ENCODE measurements at places on chromosomes 16 and 17.

- DNase-seq: no peak
Observed at GRCh38 chr17:78237401-78238012, 6.1 kb downstream of the TMEM235 start.

GRCh38 chr16:75333721-75334163, 82.3 kb upstream of the BCAR1 start:
- DNase-seq: no peak

DNA sequence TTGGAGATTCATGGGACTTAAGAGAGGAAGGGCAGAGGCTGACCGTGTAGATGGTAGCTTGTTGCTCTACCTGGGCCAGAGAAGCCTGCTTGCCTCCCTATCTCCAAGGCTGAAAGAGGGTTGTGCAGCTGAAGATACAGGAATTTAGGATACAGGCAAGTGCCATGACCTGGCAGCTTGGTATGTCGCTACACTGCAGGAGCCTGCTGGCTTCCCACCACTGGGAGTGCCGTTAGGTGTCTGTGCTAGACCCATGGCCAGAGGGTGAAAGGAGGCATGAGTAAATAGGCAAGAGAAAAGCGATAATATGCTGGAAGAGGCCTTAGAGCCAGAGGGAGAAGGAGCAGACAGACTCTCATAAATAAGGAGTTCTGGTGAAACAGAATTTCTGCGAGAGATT, 10.6 kb downstream of the NAA60 start:
- no peak for DNase-seq

- DNase-seq: no peak
Observed at GRCh38 chr17:61179380-61179806, 220.2 kb upstream of the TBX2 start.

- DNase-seq: no peak
Observed at GRCh38 chr16:79098907-79099306, 501.6 kb downstream of the MAF start.

GRCh38 chr16:11499295-11500089, 87.2 kb downstream of the LITAF start:
- DNase-seq: no peak

- no peak for DNase-seq
Observed at GRCh38 chr16:82899731-82900450, 273.1 kb downstream of the CDH13 start.

DNA sequence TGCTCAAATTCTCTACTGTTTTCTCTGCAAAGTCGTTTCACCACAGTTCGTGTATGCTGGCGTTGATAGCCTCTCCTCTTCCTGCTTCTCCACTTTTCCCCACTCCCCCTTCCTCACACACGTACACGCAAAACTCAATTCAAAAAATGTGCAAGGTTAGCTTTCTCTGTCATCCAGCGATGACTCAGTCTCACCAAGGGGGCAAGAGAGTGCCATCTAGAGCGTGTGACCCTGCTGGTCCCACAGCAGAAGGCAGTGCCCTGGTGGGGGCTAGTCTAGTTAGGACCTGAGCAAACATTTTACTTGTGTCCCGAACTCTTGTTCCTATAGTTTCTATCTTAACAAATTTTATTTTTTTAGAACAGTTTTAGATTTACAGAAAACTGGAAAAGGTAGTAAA, 121.2 kb upstream of the CHMP6 start:
- peak; percentile 44 for DNase-seq

- no peak for DNase-seq
Observed at GRCh38 chr16:87178977-87179376, 138.2 kb downstream of the C16orf95 start.

- DNase-seq: no peak
Observed at GRCh38 chr16:12788758-12789157, 14.9 kb downstream of the CPPED1 start.

DNA sequence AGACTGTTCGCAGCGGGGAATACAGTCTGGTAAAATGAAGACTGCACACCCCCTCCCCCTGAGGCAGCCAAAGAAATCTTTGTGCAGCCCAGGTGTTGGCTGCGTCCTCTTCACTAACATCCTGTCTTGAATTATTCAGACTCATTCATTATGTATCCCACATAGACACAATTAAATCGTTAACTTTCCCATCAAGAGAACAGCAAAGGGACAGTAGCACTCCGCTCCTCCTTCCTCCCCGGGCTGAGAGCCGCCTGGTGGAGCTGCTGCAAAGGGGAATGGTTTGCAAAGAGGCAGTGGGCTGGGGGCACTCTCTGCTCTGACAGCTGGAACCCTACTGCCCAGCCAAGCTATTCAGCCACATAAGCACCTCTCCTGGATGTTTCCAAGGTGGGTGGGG, 290.0 kb upstream of the SOX9 start:
- no peak for DNase-seq

GRCh38 chr17:6261466-6261865, 173.5 kb downstream of the AIPL1 start:
- DNase-seq: no peak

DNA sequence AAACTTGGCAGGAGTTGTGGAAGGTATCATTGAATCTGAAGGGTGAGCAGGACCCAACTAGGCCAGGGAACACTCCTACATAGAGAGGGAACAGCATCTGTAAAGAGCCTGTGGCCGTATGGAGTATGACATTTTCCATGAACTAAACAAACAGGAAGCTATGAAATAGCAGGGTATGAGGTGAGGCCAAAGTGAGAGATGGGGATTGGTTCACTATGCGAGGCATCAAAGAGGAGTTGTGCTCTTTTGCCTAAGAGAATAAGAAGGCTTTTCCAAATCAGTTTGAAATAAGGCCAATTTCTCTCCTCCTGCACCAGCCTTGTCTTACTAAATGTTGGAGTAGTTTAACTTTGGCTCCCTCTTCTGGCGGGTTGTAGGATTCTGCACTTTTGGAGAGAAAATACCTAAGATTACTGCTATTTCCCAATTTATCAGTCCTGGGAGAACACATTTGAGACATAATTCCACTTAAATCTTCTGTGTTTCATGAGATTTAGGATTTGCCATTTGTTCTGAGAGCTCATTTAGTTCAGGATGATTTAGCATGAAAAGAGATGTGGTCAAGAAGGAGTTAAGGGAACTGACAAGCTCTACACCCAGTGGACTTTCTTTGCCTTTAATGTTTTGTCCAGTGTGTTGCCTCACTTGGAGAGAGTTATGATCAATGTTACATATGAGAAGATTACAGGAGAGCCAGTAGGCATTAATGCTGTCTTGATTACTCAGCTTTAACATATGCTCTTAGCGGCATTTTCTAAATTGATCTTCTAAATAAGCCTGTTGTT, 55.4 kb downstream of the TNRC6C start:
- DNase-seq: peak; percentile 33

GRCh38 chr17:8687737-8688466, 56.7 kb downstream of the CCDC42 start:
- no peak for DNase-seq

DNA sequence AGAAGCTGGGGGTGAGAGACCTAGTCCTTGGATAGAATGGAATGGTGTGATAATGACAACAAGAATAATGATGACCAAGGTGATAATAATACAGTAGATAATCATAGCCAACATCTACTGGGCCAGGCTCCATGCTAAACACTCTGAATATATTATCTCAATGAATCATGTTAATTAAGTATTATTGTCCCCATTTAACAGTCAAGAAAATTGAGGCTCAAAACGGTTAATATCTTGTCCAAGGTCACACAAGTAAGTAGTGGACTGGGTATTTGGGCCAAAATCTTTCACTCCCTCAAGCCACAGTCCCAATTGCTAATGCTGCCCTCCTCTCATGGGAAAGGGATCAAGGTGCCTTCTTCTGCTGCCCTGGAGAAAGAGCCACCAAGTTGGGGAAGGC, 3.9 kb upstream of the KRT19 start:
- DNase-seq: no peak

GRCh38 chr16:6728381-6728780, 604.3 kb upstream of the RBFOX1 start:
- no peak for DNase-seq

DNA sequence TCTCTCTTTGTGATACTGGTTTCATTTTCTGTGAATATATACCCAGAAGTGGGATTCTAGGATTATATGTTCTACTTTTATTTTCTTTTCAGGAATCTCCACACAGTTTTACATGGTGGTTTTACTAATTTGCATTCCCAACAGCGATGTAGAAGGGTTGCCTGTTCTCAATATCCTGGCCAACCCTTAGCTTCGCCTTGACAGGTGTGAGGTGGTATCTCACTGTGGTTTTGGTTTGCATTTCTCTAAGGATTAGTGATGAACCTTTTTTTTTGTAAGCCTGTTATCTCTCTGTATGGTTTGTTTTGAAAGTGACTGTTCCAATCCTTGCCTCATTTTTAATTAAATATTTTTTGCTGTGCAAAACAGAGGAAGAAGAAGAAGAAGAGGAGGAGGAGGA, 937.7 kb downstream of the CDH8 start:
- no peak for DNase-seq

- DNase-seq: no peak
Observed at GRCh38 chr17:7950578-7950977, 18.6 kb downstream of the CNTROB start.

GRCh38 chr16:86925067-86925791, 346.9 kb downstream of the FOXL1 start:
- no peak for DNase-seq

DNA sequence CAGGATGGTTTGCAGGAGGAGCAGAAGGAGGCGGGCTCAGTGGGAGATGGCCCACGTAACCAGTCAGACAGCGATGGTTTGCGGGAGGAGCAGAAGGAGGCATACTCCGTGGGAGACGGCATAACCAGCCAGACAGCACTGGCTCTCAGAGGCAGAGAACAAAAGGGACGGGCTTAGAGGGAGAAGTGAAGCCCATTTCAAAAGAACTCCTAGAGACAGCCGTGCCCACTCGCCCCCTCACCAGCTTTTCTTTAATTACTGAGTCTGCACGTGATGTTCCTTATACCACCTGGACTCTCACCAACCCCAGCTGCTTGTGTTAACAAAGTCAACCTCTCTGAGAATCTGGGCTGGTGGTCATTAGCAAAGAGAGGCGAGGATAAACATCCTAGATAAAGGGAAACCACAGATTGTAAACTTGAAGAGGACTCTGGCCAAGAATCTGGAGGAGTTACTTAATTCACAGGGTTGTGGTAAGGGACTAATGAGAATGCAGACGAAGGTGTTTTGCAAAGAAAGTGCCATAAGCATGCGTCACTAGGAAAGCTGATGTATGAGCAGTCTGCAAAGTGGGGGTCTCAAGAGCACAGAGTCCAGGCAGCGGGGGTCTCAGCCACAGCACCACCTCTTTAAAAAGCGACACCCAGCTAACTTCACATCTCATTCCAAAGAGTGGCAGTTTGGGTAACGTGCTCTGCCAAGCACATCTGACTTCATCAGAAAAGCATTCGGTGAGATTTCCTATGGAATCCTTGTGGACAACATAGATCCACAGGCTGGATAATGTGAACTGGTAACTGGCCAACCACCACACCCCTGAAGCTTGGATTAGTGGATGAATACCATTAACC, 51.7 kb downstream of the NXN start:
- DNase-seq: no peak

- DNase-seq: peak; percentile 86
Observed at GRCh38 chr16:57576429-57576870, 34.0 kb downstream of the ADGRG5 start.

- no peak for DNase-seq
Observed at GRCh38 chr17:13365331-13365730, 236.4 kb downstream of the HS3ST3A1 start.

DNA sequence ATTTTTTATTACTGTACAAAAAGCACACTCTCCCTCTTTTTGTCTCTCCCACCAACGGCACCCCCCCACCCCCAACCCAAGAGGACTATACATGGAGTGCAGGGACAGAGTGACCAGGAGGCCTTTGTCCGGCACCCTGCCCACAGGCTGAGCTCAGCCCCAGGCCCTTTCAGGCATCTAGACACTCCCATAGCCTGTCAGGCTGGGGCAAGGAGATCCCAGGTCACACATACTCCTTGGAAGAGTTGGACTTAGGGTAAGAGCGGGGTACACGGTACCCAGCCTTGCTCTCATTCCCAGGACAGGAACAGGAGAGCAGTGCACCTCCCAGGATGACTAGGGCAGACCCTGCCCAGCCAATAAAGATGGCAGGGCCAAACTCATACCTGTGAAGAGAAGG, 2.1 kb downstream of the CLDN7 start:
- DNase-seq: no peak

GRCh38 chr16:71552698-71553503, 24.0 kb downstream of the TAT start:
- DNase-seq: no peak

GRCh38 chr16:4386951-4387565, 15.4 kb downstream of the VASN start:
- DNase-seq: no peak

DNA sequence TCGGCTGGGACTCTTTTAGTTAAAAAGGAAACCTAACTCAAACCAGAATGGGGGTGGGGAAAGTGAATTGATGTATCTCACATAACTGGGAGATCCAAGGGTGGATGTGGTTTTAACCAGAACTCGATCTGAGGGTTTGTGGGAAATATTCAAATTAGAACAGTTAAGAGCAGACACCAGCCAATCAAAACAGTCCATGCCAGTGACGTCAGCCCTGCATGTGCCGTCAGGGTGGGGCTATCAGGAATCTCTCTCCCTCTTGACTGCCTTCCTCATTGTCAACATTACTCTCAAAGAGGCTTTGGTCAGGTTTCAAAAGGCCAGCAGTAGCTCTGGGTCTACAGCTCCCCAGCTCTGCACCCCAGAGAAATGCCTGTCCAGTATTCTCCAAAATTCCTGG, 94.2 kb upstream of the HSBP1 start:
- DNase-seq: no peak

DNA sequence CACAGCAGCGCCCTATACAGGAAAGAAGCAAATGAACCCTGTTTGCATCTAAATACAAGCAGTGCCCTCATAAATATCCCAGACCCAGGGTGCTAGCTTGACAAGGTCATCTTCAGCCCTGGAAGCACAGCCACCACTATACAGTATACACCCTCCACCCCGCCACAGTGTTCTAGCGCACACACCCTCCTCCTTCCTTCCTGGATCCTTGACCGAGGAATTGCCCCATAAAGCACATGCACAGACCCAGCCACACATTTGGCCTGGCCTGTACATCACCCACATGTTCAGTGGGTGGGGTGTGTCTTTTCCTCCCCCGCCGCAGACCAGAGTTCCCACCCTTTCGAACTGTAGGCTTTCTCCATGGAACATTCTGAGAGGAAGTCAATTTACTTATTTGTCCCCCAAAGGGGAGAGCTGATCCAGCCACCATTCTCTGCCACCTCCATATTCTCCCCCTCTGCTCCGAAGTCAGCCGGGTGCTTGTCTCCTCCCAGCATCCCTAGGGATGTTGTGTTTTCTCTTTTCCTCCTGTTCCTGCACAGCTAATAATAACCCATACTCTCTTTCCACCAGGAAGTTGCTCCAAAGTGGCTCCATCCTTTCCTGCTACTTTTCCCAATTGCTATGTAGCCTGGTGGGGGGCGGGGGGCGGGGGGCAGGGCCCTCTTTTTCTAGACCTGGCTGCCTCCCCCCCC, 6.6 kb downstream of the ABI3 start:
- no peak for DNase-seq

- DNase-seq: no peak
Observed at GRCh38 chr16:28267356-28267755, 25.0 kb upstream of the SBK1 start.

- no peak for DNase-seq
Observed at GRCh38 chr17:13395346-13395745, 206.4 kb downstream of the HS3ST3A1 start.

- no peak for DNase-seq
Observed at GRCh38 chr17:80729761-80730160, 185.1 kb downstream of the RPTOR start.

Data from stimulated activated CD4-positive, alpha-beta T cell treated with anti-CD3 and anti-CD28 coated beads, Interleukin-2, amount 100 ng/mL, for 24 hours (primary cell).